ENCODE measurements at places on chromosomes 11 and 22.

DNA sequence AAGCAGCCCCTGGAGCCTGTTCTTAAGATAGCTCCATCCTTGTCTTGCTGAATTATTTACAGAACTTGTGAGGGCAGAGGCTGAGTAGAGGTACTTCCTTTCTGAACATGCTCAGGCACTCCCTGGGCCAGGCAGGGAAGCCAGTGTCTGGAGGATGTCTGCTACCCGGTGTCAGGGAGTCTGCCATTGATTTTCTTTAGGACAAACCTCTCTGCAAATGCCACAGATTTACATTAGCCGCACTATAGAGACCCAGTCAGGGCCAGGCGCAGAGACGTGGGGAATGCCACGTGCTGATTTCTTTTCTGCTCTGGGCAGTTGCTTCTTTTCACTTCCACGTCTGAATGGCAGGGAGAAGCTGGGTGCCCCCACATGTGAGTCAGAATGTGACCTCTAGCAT is 585.5 kb downstream of the NTM start:
- DNase-seq: no peak

- DNase-seq: peak; percentile 65
These were observed 13.7 kb downstream of the SULT4A1 start for GRCh38 chr22:43848366-43849171.

DNA sequence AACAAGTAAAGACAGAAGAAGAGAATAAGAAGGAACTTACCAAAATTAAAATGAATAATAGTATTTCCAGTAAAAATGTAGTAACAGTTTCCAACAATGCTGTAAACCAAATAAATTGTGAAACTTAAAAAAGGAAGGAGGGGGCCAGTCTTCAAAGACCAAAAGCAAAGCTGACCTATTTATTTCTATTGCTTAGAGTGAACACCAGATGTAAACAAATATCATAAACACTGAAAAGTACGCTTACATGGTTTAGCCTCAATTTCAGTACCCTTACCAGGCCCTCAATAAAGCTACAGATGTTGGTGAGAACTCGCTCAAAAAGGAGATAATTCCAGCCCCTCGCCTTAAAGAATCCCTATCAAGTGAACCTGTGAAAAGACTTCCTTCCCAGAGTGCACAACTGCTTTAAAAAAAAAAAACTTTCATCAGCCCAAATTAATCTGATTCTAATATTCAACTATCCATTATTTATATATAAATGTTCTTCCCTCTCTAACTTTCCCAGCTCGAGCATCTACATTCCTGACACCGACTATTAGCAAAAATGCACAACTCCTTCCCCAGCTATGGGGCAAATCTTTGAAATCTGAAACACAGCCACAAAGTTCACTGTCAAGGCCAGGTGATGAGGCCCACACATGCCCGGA is 2.4 kb downstream of the PHF21A start:
- DNase-seq: no peak

GRCh38 chr11:45805305-45806071 is 539 bp downstream of the SLC35C1 start:
- no peak for DNase-seq

- DNase-seq: no peak
These were observed 476.3 kb upstream of the CADM1 start for GRCh38 chr11:115980337-115981103.

DNA sequence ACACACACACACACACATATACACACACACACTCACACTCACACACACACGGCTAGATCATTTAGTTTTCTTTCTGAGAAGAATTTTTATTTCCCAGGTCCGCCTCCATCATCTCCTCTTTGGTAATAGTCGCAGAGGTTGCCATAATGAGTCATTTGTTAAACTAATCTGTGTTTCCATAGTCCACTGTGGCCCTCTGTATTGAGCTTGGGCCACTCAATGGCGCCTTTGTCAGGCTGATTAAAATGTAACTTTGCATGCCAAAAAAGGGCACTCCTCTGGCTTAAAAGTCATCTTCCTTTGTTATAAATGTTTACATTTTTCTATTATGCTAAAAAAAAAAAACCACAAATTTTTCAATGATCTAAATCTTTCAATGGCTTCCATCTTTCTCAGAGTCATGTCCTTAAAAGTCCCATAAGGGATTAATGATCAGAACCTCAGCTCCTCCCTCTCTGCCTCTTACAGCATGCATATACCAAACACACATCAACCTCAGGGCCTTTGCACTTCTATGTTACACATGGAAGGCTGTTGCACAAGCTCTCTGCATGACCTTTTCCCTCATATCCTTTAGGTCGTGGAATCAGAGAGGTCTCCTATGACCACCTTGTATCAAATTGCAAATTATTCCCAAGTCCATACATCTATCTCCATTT is 35.3 kb downstream of the EHF start:
- DNase-seq: no peak

GRCh38 chr11:27770576-27770975 is 70.3 kb upstream of the BDNF start:
- DNase-seq: no peak
